ENCODE measurements at places on chromosomes 4 and X.

- H3K27me3 ChIP-seq = peaks cover 3% of the 10 kb centered on the region
- H3K27ac ChIP-seq = no peak overlapping the region
- DNase-seq = no peak
- no peaks in the 10 kb centered on the region for H3K36me3 ChIP-seq
- H3K4me3 ChIP-seq = no peak overlapping the region
These were observed 56.4 kb upstream of the SPANXN1 start for GRCh38 chrX:145190801-145191389.

GRCh38 chr4:163107754-163108153, 58.9 kb downstream of the NAF1 start:
- H3K27me3 ChIP-seq = no peaks in the 10 kb centered on the region
- DNase-seq = no peak
- H3K4me1 ChIP-seq = no peaks in the 10 kb centered on the region
- H3K27ac ChIP-seq = no peak overlapping the region

DNA sequence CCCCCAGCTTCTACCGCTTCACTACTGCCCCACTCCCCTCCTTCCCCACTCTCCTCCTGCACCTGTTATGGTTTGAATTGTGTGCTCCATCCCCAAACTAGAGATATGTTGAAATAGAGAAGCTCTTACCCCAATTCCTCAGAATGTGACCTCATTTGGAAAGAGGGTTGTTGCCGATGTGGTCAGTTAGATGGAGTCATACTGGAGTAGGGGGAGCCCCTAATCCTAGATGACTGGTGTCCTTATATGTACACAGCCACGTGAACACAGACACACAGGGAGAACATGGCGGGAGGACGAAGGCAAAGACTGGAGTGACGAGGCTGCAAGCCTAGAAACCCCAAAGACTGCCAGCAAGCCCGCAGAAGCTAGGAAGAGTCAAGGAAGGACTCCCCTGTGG, 84.3 kb downstream of the FHDC1 start:
- no peaks in the 10 kb centered on the region for H3K27me3 ChIP-seq
- DNase-seq = no peak
- H3K4me1 ChIP-seq = peaks cover 11% of the 10 kb centered on the region
- no peak overlapping the region for H3K4me3 ChIP-seq
- H3K36me3 ChIP-seq = no peaks in the 10 kb centered on the region

DNA sequence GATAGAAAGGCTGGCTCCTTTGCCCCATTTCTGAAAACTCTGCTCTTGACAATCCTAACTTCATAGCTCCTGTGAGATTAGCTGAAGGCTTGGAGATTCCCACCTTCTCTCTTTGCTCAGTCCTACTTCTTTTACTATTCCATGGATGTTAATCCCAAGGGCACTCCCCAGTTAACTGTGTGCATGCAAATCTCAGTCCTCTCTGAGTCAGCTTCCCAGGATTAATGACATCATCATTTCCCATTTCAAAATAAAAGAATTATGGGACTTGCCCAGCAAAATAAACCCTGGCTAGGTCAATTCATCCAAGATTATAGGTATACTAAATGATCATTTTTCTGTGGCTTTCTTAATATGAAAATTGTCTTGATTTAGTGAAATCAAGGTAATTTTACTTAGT, 328.6 kb upstream of the NR3C2 start:
- no peaks in the 10 kb centered on the region for H3K4me1 ChIP-seq
- H3K27ac ChIP-seq = no peak overlapping the region
- no peak for DNase-seq
- no peak overlapping the region for H3K4me3 ChIP-seq
- H3K36me3 ChIP-seq = no peaks in the 10 kb centered on the region

- no peaks in the 10 kb centered on the region for H3K27me3 ChIP-seq
- no peak overlapping the region for H3K27ac ChIP-seq
- H3K4me3 ChIP-seq = no peak overlapping the region
- DNase-seq = no peak
- H3K4me1 ChIP-seq = peaks cover 9% of the 10 kb centered on the region
These were observed 15.3 kb downstream of the SOWAHB start for GRCh38 chr4:76882630-76883029.

DNA sequence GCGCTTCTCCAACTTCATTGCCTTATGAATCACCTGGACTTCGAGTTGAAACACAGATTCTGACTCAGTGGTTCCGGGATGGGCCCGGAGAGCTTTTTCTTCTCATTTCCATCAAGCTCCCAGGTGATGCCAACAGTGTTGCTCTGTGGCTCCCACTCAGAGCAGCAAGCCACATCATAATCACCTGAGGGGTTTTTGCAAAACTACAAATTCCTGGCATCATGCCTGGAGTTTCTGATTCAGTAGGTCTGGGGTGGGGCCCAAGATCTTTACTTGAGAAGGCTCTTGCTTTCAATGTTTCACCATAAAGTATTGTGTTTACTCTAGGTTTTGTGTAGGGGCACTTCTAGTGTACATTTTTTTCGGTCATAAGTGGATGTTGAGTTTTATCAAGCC, 7.0 kb downstream of the MTM1 start:
- H3K4me1 ChIP-seq = peaks cover 11% of the 10 kb centered on the region
- DNase-seq = no peak

- no peaks in the 10 kb centered on the region for H3K4me1 ChIP-seq
- H3K27ac ChIP-seq = no peak overlapping the region
- peaks cover 53% of the 10 kb centered on the region for H3K27me3 ChIP-seq
- H3K4me3 ChIP-seq = peak overlapping the region; percentile 89
These were observed 816 bp downstream of the EREG start for GRCh38 chr4:74365761-74366160.

- no peaks in the 10 kb centered on the region for H3K36me3 ChIP-seq
- DNase-seq = no peak
- no peaks in the 10 kb centered on the region for H3K27me3 ChIP-seq
- H3K4me1 ChIP-seq = peaks cover 10% of the 10 kb centered on the region
- no peak overlapping the region for H3K27ac ChIP-seq
These were observed 76.0 kb upstream of the GPM6B start for GRCh38 chrX:13892856-13893255.

DNA sequence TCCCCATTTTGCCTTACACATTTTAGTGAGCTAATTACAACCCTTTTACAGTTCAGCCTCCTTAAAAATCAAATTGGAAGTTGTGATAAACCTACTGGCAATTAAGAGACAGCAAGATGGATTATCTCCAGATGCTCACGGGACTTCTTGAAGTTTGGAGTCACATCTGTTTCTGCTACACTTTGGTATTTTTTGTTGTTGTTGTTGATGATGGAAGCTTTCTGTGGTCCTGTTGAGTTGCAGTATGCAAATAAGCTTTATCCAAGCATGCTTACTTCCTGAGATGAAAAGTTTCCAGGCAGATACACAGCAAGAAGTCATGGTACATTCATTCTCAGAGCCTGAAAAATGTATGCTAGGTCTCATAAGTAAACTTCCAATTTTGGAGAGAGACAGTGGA, 670.0 kb upstream of the AMOT start:
- H3K4me3 ChIP-seq = no peak overlapping the region
- H3K36me3 ChIP-seq = no peaks in the 10 kb centered on the region
- H3K4me1 ChIP-seq = no peaks in the 10 kb centered on the region
- H3K27ac ChIP-seq = no peak overlapping the region
- DNase-seq = no peak
- no peaks in the 10 kb centered on the region for H3K27me3 ChIP-seq

GRCh38 chrX:148774276-148774675, 273.9 kb downstream of the AFF2 start:
- no peak overlapping the region for H3K27ac ChIP-seq
- H3K4me1 ChIP-seq = peaks cover 3% of the 10 kb centered on the region
- no peak overlapping the region for H3K4me3 ChIP-seq
- H3K36me3 ChIP-seq = no peaks in the 10 kb centered on the region

DNA sequence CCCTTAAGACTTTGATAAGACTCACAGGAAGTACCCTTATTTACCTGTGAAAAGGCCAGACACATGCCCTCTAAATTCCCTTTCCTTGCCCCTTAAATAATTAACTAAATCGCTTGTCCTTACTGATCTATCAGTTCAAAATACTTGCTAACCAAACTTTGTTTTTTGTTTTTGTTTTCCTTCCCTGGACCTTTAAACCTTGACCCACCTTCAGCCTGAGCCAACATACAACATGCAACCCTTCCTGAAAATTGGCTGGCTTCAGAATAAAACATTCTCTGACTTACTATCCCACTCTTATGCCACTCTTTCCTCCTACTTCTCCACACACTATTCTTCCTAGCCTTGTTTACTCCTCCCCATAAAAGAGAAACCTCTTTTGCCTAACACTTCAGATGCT, 448.1 kb upstream of the TRAM1L1 start:
- no peaks in the 10 kb centered on the region for H3K36me3 ChIP-seq
- H3K27me3 ChIP-seq = no peaks in the 10 kb centered on the region
- DNase-seq = no peak
- H3K27ac ChIP-seq = no peak overlapping the region
- no peak overlapping the region for H3K4me3 ChIP-seq

DNA sequence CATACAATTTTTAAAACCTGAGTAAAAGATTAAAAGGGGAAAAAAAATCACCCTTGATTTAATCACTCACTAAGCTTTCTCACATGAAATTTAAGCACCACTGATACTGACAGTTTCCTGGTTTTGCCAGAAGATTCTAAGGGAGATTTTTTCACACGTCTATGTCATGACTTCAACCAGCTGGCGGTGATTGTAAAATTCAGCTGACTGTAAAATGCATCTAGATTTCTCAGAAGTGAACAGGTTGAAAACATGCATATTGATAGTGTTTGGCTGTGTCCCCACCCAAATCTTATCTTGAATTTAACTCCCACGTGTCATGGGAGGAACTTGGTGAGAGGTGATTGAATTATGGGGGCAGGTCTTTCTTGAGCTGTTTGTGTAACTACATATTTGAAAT, 566.8 kb downstream of the PCDH18 start:
- no peaks in the 10 kb centered on the region for H3K36me3 ChIP-seq
- no peak for DNase-seq
- no peaks in the 10 kb centered on the region for H3K27me3 ChIP-seq
- H3K4me1 ChIP-seq = no peaks in the 10 kb centered on the region
- no peak overlapping the region for H3K27ac ChIP-seq
- H3K4me3 ChIP-seq = no peak overlapping the region

DNA sequence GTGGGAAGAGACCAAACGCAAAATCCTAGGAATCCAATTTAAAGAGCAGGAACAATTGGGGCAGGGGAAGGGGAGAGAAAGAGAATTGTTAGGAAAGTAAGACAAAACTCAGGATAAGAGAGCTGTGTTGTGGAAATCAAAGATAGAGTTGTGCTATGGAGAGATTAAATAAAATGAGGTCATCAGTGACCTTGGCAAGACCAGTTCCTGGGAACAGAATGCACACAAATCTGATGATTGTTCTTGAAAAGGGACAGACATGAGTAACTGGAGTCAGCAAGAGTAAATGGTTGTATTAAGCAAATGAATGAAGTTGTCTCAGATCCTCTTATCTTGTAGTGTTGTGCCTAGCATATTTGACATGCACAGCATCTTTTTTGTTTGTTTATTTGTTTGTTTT, 267.4 kb downstream of the IL1RAPL1 start:
- no peak overlapping the region for H3K27ac ChIP-seq
- no peaks in the 10 kb centered on the region for H3K36me3 ChIP-seq
- H3K4me1 ChIP-seq = no peaks in the 10 kb centered on the region
- no peak overlapping the region for H3K4me3 ChIP-seq
- no peak for DNase-seq

GRCh38 chr4:3446631-3447320, 5.0 kb downstream of the HGFAC start:
- no peak for DNase-seq
- H3K4me3 ChIP-seq = no peak overlapping the region
- no peak overlapping the region for H3K27ac ChIP-seq

GRCh38 chr4:40040908-40041307, 15.7 kb upstream of the N4BP2 start:
- DNase-seq = no peak
- no peaks in the 10 kb centered on the region for H3K4me1 ChIP-seq
- no peaks in the 10 kb centered on the region for H3K36me3 ChIP-seq

DNA sequence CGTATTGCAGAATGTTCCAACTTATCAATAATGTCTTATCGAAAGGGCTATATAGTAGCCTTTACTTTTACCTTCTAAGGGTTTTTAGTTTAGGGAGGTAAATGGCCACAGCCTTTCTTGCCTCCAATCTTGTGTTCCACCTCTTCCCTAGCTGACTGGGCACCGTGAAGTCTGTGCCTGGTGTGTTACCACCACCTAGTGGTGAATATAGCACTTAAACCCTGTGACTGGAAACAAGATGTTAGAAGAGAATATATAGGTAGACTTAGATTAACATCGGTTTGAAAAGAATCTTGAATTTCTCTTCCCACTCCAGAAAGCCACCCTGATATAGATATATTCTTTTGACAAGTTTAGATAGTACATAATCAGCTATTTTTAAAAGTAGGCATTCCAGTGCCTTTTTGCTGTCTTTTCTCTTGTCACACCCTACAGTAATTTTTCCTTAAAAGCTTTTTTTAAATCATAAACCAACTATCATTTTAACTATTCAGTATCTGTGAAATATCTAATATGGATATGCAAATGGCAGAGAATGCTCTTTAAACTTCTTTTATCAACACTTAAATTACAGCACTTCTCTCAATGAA, 27.8 kb upstream of the ADH7 start:
- no peak overlapping the region for H3K27ac ChIP-seq
- no peak overlapping the region for H3K4me3 ChIP-seq
- H3K36me3 ChIP-seq = no peaks in the 10 kb centered on the region
- H3K4me1 ChIP-seq = peaks cover 4% of the 10 kb centered on the region
- no peak for DNase-seq

GRCh38 chrX:23637187-23637586, 30.1 kb upstream of the PRDX4 start:
- H3K4me1 ChIP-seq = no peaks in the 10 kb centered on the region
- peaks cover 5% of the 10 kb centered on the region for H3K27me3 ChIP-seq
- H3K4me3 ChIP-seq = no peak overlapping the region
- H3K36me3 ChIP-seq = no peaks in the 10 kb centered on the region
- no peak overlapping the region for H3K27ac ChIP-seq

- H3K27me3 ChIP-seq = no peaks in the 10 kb centered on the region
- no peak for DNase-seq
- H3K27ac ChIP-seq = no peak overlapping the region
- H3K36me3 ChIP-seq = no peaks in the 10 kb centered on the region
- H3K4me3 ChIP-seq = no peak overlapping the region
These were observed 63.4 kb downstream of the CLOCK start for GRCh38 chr4:55483315-55483714.

- H3K36me3 ChIP-seq = no peaks in the 10 kb centered on the region
- no peak overlapping the region for H3K27ac ChIP-seq
- H3K4me3 ChIP-seq = no peak overlapping the region
- H3K27me3 ChIP-seq = no peaks in the 10 kb centered on the region
- DNase-seq = no peak
These were observed 10.2 kb upstream of the GRIA3 start for GRCh38 chrX:123173833-123174232.

DNA sequence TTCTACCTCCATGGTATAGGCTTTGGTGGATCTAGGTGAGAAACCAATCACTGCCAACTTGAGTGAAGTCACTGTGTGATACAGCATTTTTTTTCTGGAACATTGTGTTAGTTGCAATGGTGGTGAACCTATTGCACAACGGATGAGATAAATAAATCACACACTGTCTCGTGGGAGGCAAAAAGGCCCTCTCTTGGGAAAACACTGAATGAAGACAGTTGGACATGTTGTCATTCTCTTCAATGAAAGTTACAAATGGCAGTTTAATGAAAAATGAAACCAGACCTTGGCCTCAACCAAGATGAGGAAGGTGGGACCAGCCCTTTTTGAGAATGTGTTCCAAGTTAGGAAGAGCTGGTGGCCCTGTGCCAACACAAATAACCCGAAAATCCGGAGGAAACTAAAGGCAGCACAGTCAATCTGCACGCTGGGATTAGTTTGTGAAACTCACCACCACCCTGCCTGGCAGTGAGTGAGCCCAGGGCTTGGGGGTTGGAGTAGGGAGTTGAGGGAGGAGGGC, 5.4 kb upstream of the ADGRG2 start:
- no peak overlapping the region for H3K27ac ChIP-seq
- H3K27me3 ChIP-seq = peaks cover 38% of the 10 kb centered on the region
- H3K36me3 ChIP-seq = no peaks in the 10 kb centered on the region
- no peak for DNase-seq
- no peaks in the 10 kb centered on the region for H3K4me1 ChIP-seq

All from type B pancreatic cell (in vitro differentiated cells).